B cell (primary cell): ENCODE measurements at places on chromosomes 2 and 18. TPM values are rescaled to one million over a fixed set of nuclear protein-coding genes. Genes with fewer than 3 reads are reported as not detected.

The DOK6 gene
- total RNA-seq: not detected in 2 replicates

The LAMA1 gene
- total RNA-seq: not detected in 2 replicates

The TMEM37 gene
- not detected in 2 replicates for total RNA-seq

The ARHGAP28 gene
- total RNA-seq: not detected in 2 replicates

The ECEL1 gene
- total RNA-seq: 0.27 and 0.47 TPM in 2 replicates

The TDRD15 gene
- total RNA-seq: 1.1 and 1.5 TPM in 2 replicates

The KCTD1 gene
- total RNA-seq: 4.1 and 5.0 TPM in 2 replicates

The REG3A gene
- not detected in 2 replicates for total RNA-seq
